CD8-positive, alpha-beta memory T cell (primary cell): ENCODE measurements at places on chromosomes 4 and X.

DNA sequence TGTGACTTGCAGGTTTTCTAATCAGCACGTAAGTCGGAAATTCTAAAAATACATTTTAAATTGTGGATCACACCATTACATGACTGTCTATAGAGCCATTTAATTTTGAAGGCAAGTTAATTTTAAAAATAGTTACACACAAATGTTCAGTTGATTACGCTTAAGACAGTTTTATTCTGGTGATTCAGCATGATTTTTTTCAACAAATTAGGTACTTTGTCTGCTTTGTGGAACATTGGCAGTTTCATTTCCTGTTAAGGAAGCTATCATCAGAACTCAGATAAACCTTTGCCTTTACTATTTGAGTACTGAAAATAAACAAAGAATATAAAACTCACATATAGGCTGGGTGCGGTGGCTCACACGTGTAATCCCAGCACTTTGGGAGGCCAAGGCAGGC lies 19.5 kb downstream of the SAT1 start:
- no peak for DNase-seq

DNA sequence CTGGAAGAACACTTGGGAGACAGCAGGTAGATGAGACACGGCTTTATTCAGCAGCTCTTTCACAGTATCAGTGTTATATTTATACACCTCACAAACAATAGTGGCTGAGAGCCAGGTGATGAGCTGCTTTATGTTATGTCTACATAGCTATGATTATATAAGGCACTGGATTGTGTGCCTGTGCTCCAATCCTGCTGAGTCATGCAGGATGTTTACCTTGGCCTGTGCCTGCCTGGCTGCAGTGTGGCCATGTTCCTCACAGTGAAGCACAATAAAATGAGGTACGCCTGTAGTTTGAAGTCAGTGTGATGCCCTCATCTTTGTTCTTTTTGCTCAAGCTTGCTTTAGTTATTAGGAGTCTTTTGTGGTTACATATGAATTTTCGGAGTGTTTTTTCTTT lies 31.3 kb downstream of the CXCL13 start:
- no peak for DNase-seq

DNA sequence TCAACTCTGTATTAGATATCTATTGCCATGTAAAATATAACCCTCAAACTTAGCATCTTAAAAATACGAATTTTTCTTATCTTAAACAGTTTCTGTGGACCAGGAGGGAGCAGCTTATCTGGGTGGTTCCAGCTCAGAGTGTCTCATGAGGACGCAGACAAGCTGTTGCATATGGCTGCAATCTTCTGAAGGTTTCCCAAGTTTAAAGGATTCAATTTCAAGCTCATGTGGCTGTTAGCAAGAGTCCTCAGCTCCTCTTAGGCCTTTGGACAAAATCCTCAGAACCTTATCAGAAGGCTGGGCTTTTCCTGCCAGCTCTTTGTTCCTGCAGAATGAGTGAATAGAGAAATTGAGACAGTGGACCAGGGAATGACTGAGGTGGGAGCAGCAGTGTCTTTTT lies 2.8 kb upstream of the CTSO start:
- DNase-seq, result no peak

- no peak for DNase-seq
Observed at GRCh38 chr4:20520901-20521300, 179.4 kb upstream of the PACRGL start.

DNA sequence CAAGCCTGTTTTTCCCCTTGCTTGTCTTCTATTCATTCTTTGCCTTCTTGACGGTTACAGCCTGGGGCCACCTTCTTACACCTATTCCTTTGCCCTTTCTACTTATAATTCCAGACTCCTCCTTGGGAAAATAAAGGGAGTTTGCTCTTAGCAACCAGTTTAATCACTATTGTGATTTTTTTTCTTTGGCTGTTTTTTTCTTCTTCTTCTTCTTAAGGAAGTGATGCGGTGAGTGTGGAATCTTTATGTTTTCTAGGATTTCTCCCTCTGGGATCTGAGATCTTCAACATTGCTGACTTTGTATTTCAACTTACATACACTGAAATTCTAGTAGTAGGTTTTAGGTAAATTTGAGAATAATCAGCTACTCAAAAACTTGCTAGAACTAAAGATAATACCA lies 1.1 kb upstream of the KLHL13 start:
- DNase-seq, result no peak

GRCh38 chr4:186592966-186593586 lies 37.7 kb upstream of the MTNR1A start:
- no peak for DNase-seq

DNA sequence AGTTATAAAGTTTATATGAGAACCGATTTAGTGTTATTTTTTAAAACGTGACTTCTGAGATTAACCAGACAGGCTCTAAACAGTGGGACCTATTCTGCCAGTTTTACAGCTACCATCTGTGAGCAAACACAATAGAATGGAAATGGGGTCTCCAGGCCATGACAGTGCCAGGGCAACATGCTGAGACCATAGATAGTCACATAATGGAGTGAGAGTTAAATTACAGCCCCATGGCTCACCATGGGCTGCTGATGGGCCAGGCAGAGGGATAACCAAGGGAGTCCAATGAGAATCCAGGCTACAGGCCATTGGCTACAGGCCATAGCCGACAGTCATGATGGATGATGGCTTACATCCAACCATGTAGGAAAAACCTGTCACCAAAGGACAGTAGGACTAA lies 183.5 kb upstream of the NDP start:
- DNase-seq, result no peak

DNA sequence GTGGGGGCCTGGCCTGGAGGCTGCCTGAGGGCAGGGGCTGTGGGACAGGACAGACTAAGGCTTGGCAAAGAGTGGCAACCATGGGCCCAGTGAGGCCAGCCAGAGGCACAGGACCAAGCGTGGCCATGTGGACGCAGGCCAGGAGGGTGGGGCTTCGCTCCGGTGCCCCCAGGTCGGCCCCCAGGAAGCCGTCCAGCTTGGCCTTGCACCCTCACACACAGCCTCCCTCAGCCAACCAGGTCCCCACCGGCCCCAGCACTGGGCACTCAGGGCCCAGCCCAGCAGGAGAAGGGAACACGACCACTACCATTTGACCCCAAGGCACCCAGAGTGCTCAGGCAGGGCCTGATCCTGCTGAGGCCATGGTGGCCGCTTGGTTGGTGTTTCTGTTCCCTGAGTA lies 57.2 kb downstream of the FAM53A start:
- DNase-seq, result no peak

DNA sequence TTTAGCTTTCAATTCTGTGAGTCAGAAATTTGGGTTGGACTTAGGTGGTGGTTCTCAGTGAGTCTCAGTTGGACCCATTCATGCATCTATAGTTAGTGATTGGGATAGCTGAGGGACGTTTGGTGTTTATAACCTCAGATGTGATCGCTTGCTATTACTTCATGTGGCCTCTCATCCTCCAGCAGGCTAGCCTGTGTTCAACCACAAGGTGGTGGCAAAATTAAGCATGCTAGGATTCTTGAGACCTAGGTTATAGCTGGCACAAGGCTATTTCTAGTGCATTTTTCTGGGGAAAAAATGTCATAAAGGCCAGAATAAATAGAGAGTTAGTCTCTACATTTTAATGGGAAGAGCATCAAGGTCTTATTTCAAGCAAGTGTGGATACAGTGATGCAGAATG lies 10.9 kb upstream of the GRPR start:
- no peak for DNase-seq

GRCh38 chr4:152016303-152016620 lies 255.5 kb upstream of the GATB start:
- DNase-seq, result no peak

DNA sequence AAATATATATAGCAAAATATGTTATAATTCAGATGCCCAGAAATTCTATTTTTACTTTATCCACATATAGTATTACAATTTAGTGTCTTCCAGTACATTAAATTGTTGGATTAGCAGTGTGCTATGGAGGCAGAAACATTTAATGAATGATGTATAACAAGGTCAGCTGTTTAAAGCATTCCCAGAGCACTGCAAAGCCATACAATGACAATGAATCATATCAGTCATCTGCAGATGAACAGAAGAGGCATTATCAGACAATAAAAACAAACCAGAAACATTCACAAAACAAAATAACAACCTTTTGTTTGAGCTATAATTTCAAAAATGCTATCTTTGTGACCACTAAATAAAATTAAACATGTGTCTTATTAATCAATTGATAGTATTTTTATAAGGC lies 524.2 kb downstream of the FAT4 start:
- DNase-seq, result no peak

GRCh38 chrX:69109706-69110105 lies 55.5 kb downstream of the PJA1 start:
- no peak for DNase-seq

DNA sequence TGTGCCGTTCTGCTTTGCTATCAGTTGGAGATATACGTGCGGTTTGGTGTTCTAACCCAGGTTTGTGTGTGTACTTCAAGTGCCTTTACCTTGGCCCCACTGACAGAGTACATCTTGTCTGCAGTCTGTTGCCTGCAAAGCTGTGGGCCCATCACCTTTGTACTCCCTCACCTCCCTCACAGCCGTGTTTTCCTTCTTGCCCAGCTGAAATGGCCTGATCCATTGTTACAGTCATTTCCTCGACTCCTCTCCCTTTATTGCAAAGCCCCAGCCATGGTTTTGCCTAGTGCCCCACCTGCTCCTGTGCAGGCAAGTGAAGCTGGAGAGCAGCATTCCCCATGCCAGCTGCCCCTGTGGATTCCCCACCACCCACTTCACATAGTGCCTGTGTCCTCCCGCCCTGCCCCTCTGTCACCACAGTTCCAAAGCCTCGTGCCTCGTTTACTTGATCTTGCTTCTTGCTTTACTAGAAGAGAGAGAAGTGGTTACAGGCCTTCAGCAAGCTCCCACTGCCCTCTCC lies 55.2 kb upstream of the TLR2 start:
- DNase-seq, result no peak
